GM20000 (cell line): ENCODE measurements at places on chromosomes 1 and 21.

- DNase-seq = no peak
These were observed 123.1 kb downstream of the MATN1 start for GRCh38 chr1:30600258-30600657.

- DNase-seq = no peak
These were observed 32.7 kb upstream of the ENAH start for GRCh38 chr1:225685476-225686176.

DNA sequence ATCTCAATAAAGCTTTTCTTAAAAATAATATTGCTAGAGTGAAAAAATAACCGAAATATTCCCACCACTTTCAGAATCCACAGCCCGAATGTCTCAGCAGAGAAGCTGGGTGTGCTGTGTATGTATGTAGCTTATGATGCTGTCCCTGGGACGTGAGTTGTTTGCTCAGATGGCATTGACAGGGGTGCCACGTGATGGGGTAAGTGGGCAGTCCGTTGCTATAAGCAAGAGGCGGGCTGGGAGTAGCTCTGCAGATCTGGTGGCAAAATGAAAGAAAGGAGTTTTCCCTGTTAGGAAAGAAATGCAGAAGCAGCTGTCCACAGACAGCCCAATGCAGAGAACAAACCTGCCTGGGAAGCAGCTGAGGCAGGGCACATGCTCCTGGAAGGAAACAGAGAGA, 3.8 kb upstream of the FAM20B start:
- no peak for DNase-seq

DNA sequence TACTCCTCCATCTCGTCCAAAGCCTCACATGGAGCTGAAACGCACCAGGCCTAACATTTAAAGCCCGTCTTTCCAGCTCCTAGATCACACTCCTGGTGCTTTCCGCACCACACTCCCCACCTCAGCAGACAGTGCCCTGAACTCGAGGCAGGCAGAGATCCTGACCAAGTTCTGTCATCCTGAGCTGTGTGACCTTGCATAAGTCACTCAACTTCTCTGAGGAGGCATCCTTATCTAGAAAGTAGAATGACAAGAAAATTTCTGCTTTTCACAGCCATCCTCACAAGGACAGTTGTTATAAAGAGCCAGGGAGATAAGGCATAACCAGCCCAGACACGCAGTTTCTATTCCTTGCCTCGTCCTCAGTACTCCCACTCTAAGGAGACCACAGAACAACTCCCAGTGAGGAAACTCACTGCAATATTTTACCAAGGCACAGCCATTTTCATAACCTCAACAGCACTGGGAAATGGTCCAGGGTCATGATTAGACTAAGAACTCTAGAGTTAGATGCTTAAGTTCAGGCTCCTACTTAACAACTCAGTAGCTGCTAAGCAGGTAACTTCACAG, 3.1 kb downstream of the LRP8 start:
- DNase-seq = no peak

DNA sequence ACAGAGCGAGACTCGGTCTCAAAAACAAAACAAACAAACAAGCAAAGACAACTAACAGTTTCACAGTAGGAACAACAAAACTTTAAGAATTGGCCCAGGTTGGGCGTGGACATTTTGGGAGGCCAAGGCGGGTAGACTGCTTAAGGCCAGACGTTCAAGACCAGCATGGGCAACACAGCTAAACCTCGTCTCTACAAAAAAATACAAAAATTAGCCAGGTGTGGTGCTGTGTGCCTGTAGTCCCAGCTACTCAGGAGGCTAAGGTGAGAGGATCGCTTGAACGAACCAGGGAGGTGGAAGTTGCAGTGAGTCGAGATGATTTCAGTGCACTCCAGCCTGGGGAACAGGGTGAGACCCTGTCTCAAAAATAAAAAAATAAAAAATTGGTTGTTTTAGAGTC, 13.5 kb downstream of the GTF2B start:
- DNase-seq = no peak

- no peak for DNase-seq
These were observed 15.7 kb downstream of the PATJ start for GRCh38 chr1:61757950-61758349.

DNA sequence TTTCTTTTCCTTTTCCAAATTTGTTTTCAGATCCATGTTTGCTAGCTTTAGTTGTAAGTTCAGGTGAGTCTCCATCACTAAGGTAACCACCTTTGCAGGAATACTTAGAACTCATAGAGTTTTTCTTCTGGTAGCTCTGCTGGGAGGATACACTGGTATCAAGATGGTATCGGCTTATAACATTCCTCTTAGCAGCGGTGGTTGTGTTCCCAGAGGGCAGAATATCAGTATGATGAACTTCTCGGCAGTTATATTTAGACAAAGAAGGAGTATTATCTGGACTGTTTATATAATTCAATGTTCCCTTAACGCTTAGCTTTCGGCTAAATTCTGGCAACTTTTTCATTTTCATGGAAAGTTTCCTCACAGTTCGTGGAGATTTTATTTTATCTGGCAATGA, 18.1 kb downstream of the SYDE2 start:
- no peak for DNase-seq

- no peak for DNase-seq
These were observed 12.2 kb downstream of the FH start for GRCh38 chr1:241507189-241507863.

DNA sequence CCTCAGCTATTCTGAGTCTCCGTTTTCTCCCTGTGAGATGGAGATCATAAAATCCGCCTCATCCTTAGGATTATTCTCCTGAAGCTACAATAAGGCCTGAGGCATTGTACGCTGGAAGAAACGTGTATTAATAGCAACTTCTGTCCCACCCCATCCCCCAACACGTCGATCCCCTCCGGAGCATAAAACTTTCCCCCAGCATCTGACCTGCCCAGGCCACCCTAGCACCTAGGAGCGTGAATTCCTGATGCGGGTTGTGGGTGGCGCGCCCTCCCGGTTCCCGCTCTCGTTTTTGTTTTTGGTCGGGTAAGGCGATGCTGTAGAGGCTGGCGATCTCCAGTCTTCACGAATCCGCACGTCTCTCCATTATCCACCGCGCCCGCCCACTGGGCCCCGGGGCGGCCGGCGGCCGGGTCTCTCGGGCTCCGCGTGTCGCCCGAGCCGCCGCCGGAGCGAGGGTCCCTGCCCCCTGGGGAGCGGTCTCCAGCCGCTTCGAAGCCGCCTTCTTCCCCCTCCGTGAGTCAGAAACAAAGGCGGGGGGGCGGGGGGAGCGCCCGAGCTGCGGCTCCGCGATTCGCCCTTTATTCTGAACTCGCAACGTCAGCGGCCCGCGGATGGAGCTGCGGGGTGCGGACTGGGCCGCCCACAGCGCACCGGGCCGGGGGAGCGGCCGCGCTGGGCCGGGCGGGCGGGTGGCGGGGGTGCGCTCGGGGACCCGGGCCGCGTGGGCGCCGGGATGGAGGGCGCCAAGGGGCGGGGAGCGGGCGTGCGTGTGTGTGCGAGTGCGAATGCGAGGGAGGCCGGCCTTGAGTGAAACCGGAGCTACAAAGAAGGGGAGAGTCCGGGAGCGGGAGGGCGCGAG, at the start of gene PLEKHO1:
Gene PLEKHO1, plus strand, starts transcription at position 646 of the 862 bp plus-strand sequence. CDS start 342 bp downstream, outside the sequence.
- DNase-seq = peak; percentile 92

- DNase-seq = no peak
These were observed 141.4 kb upstream of the CXADR start for GRCh38 chr21:17371450-17371849.

GRCh38 chr1:185448591-185449186, 131.6 kb upstream of the IVNS1ABP start:
- DNase-seq = no peak

GRCh38 chr1:54493608-54494007, 54.4 kb upstream of the ACOT11 start:
- DNase-seq = no peak

DNA sequence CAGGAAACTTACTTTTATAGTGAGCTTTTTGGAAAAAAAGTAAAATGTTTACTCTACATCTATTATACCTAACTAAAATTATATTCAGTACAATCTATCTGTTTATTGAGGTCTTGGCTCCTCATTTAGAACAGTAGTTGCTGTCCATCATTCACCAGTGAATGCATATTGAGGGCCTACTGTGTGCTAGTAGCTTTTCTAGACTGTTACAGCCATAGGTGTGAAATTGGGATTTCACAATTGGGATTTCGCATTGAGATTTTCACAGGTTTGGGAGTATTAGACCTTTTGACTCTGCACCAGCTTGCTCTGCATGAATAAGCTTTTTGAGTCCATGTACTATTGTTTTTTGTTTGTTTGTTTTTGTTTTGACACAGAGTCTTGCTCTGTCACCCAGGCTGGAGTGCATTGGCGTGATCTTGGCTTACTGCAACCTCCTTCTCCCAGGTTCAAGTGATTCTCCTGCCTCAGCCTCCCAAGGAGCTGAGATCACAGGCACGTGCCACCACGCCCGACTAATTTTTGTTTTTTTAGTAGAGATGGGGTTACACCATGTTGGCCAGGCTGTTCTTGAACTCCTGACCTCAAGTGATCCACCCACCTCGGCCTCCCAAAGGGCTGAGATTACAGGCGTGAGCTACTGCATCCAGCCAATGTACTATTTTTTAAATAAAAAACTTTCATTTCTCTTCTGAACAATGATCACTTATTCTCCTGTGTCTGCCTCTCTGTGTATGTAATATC, 47.2 kb upstream of the ERRFI1 start:
- DNase-seq = no peak

GRCh38 chr1:119554183-119554582, 47.2 kb downstream of the HSD3B1 start:
- DNase-seq = no peak

- DNase-seq = no peak
These were observed 4.0 kb upstream of the CAP1 start for GRCh38 chr1:40036574-40036973.

- DNase-seq = peak; percentile 69
These were observed 1.2 kb downstream of the PABPC4 start for GRCh38 chr1:39575191-39576015.

DNA sequence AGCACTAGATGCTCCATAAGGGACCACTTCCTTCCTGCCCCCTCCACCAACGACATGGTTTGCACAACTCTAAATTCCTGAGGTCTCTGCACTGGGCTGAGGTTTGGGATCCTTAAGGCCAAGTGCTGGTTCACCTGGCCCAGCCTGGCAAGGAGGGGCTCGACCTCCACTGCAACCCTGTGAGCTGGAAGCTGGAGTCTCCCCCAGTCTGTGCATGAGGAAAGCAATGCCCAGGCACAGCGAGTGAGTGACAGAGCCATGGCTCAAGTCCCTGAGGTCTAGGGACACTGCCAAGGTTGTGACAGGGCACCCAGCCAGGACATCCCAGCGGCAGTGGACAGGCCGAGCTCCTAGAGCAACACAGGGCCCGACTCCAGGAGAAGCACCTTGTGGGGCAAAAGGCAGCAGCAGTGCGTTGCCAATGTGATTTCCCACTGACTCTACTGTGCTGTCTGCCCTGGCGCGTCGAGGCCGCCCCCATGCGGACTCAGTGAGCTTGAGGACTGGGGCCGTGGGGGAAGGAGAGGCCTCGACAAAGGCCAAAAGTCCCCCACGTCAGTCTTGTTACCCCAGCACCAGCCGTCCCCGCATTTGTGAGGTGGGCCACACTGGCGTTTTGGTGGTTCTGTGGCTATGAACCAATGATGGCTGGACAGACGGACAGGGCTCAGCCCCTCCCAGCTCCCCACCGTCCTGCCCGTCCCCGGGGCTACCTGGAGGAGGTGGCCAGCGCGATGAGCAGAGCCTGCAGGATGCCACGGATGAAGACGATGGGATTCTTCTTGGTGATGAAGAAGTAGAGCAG, 30.0 kb downstream of the PODN start:
- no peak for DNase-seq

- no peak for DNase-seq
These were observed 4.8 kb upstream of the SELENBP1 start for GRCh38 chr1:151377150-151377884.

DNA sequence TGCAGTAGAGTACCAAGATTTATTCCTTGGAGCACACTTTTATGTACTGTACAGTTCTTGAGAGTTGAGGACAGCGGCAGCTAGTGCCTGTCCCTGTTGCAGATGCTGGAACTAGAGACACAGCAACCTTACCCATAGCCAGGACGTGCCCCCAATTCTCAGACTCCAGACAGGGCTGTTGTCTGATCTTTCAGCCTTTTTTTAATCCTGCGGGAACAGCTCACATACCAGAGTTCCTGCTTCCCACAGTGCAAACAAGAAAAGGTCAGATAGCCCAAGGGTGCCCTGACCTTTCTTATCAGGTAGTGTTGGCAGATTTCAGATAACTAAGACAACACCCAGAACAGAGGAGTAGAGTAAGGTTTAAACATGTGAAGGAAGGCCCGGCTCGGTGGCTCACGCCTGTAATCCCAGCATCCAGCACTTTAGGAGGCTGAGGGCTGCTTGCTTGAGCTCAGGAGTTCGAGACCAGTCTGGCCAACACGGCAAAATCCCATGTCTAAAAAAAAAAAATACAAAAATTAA, 78.5 kb downstream of the DOP1B start:
- no peak for DNase-seq

DNA sequence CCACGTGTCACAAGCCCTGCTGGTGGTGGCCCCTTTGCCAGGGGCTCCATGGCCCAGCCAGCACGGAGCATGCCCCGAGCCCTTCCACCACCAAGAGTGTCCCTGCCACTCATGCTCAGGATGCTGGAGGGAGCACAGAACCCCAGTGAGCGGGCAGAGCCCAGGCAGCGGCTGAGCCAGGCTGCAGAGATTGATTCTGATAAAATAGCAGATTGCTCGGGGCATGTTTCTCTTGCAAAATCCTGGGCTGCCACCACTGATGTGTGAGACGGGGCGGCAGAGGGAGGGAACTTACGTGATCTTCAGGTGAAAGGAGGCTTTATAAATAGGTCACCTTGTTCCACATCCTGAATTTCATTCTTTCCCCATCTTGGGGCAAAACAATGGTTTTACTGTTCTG, 53.2 kb downstream of the SPSB1 start:
- DNase-seq = no peak

DNA sequence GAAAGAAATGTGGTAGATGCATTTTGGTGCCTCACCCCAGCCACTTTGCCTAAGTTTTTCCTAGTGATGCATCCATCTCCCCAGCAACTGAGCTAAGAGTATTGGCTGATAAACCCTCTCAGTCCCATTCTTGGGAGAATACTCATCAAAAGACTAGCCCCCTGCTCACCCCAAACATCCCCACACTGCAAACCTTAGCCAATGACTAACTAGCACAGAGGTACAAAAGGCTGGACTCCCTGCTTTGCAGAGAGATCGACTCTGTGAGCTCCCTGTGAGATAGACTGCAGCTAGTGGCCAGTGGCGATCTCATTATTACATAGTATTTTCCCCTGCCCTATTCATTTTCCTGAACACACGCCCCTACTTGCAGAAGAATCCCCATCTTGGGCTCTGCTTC, 155.3 kb downstream of the HHIPL2 start:
- no peak for DNase-seq

DNA sequence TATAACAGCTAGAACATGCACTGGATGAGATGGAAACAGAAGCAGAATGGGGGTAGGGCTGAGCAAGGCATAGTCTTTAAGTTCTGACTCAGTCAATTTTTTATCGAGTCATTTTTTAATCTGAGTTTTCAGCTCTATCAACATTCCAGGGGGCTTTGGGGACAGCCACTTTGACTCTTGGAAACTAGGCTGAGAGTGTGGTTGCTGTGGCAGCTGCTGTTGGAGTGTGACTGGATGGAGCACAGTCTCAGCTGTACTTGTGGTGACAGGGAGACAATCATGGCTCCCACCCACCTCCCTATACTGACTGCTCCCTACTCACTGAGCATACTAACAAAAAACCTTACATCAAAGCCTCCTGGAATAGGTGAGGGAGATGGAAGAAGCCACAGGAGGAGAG, 25.0 kb downstream of the GJA5 start:
- DNase-seq = no peak
